Stromal cell of bone marrow (primary cell): ENCODE measurements at places on chromosomes 4 and X.

GRCh38 chrX:24934279-24934678 lies 81.5 kb downstream of the ARX start:
- no peak for DNase-seq

- peak; percentile 69 for DNase-seq
Measured at GRCh38 chrX:119015407-119016237, 41.2 kb downstream of the LONRF3 start.

- no peak for DNase-seq
Measured at GRCh38 chr4:72577211-72577610, 8.2 kb upstream of the ADAMTS3 start.

DNA sequence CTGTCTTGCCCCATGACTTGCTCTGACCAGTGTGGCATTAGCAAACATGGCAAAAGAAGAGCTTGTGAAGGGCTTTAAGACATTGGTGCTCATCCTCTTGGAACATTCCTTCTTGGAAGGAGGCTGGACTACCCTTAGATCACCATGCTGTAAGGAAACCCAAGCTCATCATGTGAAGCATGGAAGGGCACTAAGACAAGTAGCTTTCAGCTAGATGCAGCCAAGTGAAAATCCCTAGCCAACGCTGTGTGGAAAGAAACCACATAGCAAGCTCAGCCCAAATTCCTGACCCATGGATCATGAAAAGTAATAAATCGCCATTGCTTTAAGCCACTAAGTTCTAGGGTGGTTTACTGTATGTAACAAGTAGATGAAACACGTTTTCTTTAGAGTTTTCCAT lies 12.4 kb upstream of the PACRGL start:
- DNase-seq = peak; percentile 93

DNA sequence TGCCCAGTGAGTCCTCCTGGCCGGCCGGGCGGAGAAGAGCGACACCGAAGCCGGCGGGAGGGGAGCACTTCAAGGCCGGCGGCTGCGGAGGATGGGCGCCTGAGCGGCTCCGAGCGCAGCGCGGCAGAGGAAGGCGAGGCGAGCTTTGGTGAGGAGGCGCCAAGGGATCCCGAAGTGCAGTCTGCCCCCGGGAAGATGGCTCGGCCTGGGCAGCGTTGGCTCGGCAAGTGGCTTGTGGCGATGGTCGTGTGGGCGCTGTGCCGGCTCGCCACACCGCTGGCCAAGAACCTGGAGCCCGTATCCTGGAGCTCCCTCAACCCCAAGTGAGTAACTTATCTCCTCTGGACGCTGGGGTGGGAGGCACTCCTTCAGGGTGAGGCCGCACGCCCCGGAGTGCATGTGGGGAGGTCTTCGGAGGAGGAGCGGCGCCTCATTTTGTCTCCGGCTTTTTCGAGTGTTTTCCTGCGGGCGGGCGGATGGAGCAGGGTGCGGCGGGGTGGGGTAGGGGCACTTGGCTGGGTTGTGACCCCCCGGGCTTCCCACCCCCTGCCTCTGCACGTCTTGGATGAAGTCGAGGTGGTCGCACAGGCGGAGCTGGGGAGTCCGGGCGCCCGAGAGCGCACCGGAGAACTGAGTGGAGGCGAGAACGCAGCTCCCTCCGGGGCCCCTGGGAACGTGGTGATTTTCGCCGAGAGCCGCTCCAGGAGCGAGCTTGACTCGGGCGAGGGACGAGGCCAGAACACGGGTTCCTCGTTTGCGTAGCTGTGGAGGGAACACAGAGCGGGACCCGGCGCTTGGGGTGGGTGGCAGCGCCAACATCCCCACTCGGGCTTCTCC lies 979 bp downstream of the EFNB1 start:
- DNase-seq = no peak

DNA sequence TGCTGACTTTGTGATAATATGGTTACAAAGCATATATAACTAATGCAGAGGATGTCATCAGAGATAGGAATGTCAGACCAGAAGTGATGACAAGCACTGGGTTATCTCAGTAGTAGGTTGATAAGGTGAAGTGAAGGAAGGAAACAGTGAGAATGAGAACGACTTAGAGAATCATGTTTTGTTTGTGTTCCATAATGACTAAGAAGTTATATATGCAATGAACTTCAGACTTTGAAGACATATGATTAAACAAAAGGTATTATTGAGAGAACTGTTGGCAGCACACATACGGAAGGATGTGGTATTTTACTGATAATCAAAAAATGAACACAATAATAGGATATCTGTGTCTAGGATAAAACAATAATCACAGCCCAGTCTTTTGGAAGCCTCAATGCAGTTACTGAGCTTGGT lies 18.3 kb upstream of the HHIP start:
- no peak for DNase-seq

DNA sequence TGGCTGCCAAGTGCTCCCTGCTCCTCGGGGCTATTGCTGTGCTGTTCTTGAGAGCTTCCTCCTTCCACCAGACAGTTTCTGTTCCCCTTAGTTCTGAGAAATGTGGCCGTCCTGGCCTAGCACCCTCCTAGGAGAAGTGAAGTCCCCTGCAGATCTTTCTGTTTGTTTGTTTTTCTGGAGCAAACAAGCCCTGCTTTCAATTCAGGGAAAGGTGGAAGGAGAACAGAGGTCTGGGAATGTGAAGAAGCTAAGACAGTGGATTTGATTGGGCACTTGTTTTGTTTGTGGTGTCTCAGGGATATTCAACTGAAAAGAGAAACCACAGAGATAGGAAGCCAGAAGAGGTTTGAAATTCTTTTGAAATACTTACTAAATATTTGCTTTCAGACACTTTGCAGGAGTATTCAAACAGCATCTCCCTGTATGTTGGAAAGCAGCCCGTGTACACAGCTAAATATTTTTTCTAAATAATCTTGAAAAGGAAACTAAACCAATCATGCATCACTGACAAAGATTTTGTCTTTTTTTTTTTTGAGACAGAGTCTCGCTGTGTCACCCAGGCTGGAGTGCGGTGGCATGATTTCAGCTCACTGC lies 36.5 kb upstream of the PPM1K start:
- no peak for DNase-seq

GRCh38 chr4:184959309-184959708 lies 59.0 kb upstream of the HELT start:
- no peak for DNase-seq

- peak; percentile 9 for DNase-seq
Measured at GRCh38 chr4:122117743-122118142, 34.4 kb upstream of the BLTP1 start.

GRCh38 chr4:6307230-6307629 lies 37.6 kb downstream of the WFS1 start:
- DNase-seq = no peak

- DNase-seq = no peak
Measured at GRCh38 chrX:132216283-132216682, 3.0 kb downstream of the RAP2C start.

DNA sequence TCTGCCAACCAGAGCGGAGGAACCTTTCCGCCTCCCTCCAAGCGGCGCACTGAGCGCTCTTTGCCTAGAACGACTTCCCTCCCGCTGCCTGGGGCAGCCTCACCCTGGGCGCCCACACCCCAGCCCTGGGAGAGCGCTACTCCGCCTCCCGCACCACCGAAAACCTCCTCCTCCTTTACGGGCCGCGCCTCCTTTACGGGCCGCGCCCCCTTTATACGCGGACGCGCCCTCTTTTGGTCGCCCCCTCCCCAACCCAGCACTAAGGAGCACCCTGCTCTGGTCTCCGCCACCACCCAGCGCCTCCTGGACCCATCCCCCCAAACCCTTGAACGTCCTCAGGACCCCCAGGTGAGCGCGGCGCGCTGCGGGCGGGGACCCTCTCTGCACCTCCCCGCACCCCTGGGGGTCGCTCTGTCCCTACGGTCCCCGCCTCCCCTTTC lies 586 bp upstream of the NSG1 start:
- DNase-seq = no peak

- no peak for DNase-seq
Measured at GRCh38 chr4:91220315-91220714, 1083.5 kb upstream of the GRID2 start.

GRCh38 chrX:48919360-48919841 lies 577 bp upstream of the PIM2 start:
- DNase-seq = no peak

GRCh38 chrX:154027986-154028385 lies 8.3 kb upstream of the IRAK1 start:
- DNase-seq = no peak

- DNase-seq = no peak
Measured at GRCh38 chrX:5810636-5811035, 418.0 kb downstream of the NLGN4X start.

DNA sequence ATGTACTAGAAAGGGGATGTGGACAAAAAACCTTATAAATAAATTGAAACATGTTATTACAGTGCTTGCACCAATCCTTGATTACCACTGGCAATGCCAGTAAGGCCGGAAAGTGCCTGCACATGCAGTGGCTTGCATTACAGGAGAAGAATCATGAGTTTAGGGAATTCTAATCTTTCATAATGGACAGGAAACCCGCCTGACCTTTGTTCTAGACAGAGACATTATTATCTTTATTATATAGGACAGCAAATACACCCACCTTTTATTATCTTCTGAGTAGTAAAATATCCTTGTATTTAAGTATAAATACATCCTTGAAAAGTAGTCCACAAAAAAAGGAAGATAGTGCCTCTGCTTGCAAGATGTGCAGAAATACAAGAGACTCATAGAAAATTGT lies 379.9 kb upstream of the LCORL start:
- DNase-seq = no peak

GRCh38 chr4:89658701-89659024 lies 178.3 kb downstream of the SNCA start:
- DNase-seq = no peak

DNA sequence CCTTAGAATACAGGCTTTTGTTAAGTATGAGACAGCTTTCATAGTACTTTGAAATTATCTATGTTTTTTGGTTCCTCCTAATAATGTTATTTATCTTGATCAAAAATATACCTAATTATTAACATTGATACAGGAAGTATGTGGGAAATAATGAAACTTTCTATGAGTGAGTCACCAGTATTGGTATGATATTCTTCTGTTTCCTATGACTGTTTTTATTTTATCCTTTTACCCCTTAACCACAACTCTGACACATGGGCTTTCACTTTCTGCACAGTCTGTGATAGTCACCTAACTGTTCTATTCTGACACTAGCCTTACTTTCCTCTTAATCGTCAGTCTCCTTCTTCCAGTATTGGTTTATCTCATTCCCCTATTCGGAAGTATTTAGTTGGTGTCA lies 4.7 kb downstream of the THAP9 start:
- no peak for DNase-seq

GRCh38 chr4:85476381-85476780 lies 1.4 kb downstream of the ARHGAP24 start:
- DNase-seq = no peak

- DNase-seq = no peak
Measured at GRCh38 chr4:111813555-111814140, 331.6 kb upstream of the FAM241A start.
